ENCODE measurements at places on chromosomes 2 and 18.

GRCh38 chr18:3451989-3452749, 2.2 kb downstream of the TGIF1 start:
- peak; percentile 65 for DNase-seq

DNA sequence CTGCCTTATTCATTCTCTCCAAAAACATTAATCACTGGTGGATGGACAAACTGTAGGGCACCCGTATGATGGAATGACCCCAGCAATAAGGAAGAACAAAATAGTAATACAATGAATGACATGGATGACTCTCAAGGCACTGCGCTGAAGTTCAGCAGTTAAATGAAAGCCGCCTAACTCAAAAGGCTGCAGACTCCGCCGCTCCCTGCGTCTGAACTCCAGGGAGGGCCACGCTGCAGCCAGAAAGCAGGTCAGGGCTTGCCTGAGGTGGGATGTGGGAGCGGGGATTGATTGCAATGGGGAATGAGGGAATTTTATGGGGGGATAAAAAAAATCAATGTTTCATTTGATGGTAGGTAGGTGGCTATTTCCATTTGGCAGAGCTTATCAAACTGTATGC, 86.5 kb upstream of the LAPTM4A start:
- no peak for DNase-seq

- DNase-seq: peak; percentile 52
Observed at GRCh38 chr2:7044253-7045250, 127.3 kb downstream of the RNF144A start.

DNA sequence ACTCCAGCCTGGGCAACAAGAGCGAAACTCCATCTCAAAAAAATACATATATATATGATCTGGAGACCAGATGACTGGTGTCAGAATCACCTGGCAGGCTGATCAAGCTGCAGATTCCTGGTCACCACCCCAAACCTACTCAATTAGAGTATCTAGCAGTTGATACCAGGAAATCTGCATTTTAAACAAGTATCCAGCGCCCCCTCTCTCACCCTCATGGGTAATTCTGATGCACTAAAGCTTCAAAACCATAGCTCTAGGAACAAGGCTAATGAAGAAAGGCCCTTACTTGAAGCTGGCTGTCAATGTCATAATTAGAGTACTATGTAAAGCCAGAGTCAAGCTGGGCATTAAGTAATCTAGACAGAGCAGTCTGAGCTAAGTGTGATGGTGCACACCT, 25.0 kb upstream of the PCBP1 start:
- DNase-seq: no peak

- DNase-seq: no peak
Observed at GRCh38 chr2:167355821-167356220, 467.5 kb downstream of the XIRP2 start.
